ENCODE measurements at places on chromosomes 5 and 9.

DNA sequence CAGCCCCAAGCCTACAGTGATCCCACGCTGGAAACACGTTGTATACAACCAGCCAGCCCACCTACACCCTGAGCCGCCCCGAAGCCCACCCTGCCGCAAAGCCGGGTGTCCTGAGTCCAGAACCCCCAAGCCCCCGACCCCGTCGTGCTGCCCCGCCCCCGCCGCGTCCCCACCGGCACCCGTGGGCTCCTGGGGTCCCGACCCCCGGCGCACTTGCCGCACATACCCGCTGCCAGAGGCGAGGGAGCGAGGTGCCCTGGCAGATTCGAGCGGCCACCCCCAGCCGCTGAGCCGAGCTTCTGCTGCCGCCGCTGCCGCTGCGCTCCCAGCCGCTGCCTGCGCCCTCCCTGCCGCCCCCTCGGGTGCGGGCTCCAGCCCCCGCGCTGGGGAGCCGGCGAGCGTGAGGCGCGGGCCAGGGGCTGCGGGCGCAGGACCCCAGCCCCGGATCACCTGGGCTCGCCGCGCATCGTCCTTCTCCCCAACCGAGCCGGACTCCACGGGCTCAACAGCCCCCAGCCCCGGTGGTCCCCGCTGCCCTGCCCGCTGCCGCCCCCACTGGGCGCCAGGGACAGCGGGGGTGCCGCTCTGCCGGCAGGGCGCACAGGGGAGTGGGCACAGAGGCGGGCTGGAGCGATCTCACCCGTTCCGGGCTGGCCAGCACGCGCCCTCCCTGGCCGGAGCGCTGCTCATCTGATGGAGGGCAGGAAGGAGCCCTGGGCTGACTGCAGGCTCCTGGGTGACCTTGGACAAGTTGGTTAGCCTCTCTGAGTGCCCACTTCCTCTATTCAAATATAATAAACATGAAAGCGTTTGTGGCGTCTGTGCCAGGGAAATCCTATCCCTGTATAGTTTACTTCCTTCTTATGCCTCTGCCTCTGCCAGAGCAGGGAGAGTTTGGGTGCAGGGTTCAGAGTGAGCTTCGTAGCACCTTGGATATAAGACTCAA, at the start of gene HTR4:
Gene HTR4, minus strand, starts transcription at position 692 of the 946 bp plus-strand sequence. CDS start 17,513 bp downstream, outside the sequence.
- DNase-seq: no peak

GRCh38 chr9:95962936-95963335, 87.4 kb downstream of the ERCC6L2 start:
- DNase-seq: no peak

DNA sequence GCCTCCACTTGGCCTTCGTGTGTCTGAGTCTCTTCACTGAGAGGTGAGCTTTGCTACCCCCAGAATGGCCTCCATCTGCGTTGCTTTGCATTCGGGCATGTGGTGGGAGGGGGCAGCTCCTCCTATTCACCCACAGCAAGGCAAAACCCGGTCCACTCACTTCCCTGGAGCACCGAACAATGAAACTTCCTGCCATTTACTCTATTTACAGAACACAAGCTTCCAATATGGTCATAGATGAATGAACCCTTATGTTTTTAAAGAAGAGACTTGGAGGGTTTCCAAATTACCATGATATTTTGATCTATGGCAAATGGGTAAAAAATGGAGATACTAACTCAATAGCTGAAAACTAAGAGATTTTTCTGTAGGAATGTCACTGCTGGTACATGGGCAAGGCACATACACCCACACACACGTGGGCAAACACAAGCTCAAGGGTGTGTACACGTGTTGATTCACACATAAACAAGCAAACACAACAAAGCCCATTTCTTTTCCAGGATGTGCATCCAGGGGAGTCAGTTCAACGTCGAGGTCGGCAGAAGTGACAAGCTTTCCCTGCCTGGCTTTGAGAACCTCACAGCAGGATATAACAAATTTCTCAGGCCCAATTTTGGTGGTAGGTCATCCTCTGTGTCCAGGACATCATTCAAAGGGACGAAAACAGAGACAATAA, 5.2 kb downstream of the GABRP start:
- DNase-seq: no peak

DNA sequence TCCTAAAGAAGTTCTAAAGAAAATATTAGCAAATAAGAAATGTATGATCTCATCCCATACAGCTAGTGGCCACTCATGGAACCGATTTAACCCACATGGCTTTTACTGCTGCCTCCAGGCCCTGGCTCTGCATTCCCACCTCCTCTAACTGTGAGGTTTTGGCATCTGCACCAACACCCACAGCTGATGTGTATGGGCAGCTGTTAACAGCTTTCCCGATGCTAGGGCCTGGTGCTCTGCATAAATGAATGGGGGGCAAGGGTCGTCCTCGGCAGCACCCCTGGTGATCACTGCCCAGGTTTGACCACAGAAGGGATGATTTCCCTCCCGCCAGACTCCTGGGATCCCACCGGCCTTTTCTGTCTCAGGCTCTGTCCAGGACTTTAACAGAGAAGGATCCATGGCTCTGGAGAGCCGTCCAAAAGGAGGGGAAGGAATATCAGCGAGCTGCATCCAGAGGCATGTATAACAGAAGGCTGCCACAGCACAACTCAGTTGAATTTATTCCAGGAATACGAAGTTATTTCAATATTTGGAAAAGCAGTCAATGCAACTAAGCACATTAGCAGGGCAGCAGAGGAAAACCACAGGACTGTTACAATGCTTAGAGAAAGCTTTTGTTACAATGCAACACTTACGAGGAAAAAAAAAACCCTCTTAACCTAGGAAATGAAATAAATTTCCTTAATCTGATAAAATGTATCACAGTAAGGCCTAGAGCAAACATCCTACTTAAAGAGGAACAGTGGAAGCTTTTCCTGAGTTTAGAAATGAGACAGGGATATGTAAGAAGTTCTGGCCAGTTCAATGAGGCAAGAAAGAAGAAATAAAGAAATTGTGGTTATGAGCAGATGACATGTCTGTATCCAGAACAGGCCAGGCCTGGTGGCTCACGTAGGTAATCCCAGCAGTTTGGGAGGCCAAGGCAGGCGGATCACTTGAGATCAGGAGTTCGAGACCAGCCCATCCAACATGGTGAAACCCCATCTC, 63.1 kb downstream of the NACC2 start:
- no peak for DNase-seq

All from cortex of kidney (tissue), 1 donor.